ENCODE measurements at places on chromosomes 3 and 15.

DNA sequence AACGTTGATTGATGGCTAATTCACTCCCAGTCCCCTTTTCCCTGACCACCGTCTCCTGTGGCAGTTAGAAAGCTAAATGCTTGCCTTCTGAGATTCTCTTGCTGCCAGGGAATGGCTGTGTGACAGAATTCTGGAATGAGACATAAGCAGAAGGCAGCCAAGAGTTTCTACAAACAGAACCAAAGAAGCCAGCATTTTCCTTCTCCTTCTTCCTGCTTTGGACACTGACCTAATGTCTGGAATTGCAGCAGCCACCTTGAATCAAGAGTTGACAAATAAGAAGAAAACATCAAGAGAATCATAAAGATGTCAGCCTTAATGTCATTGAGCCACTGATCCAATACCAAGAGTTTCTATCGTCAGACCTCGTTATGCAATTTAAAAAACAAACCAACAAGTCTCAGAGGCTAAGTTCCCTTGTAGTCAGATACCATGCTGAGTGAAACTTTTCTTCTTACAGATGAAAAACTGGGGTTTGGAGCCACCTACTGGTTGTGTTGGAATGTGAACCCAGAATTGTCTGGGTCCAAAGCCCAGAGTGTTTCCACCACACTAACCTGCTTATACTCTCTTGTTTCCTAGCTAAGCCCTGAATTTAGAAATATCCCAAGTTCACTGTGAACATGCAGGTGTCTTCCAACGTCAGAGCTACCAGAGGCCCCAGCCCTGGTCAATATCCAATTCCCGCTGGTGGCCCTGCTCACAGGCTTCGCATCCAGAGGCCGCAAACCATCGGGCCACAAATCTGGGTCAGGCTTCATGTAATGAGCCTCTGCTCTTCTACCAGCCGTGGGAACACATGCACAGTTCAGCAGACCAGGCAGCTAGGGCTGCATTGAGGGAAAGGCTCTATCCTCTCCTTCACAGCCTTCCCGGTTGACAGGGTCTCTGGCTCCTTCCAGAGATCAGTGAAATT is 42.5 kb downstream of the MCF2L2 start:
- DNase-seq: peak; percentile 60

DNA sequence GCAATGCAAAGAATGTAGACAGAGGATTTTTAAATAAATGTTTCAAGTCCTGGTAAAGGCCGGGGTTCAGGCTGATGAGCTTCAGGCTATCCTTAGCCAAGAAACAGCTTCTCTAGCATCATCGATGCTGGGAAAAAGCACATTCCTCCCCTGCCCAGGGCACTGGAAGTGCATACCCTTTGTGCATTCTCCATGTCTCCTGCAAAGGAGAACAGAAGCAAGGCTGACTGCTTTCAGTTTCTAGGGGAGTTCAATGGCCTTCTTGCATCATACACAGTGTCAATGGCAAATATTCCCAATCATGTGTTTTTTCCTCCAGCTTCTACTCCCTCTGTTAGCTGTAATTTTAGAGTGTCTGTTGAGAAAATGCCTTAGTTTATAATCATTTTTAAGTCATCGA is 59.9 kb downstream of the GPR176 start:
- peak; percentile 64 for DNase-seq

GRCh38 chr15:58923284-58923683 is 10.2 kb downstream of the SLTM start:
- DNase-seq: no peak

- no peak for DNase-seq
These were observed 38.2 kb upstream of the RNF7 start for GRCh38 chr3:141699897-141700296.

- DNase-seq: no peak
These were observed 19.8 kb downstream of the SYNM start for GRCh38 chr15:99124641-99125040.

DNA sequence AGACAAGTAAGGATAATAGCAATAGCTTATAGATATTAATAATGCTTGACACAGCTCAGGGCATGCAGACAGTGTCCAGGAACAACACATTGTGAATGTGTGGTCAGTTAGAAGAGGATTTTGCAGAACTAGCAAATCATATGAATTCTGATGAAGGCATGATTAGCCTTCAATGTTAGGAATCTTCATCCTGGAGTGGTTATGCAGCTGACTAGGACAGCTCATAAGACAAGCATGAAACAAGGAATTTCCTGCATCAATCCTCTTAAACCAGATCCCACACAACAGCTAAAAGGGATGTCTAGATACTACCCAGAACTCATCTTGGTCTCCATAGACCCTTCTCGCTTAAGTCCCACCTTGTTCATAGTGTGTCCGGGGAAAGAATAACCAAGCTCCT is 499.0 kb upstream of the ATP11B start:
- peak; percentile 91 for DNase-seq

DNA sequence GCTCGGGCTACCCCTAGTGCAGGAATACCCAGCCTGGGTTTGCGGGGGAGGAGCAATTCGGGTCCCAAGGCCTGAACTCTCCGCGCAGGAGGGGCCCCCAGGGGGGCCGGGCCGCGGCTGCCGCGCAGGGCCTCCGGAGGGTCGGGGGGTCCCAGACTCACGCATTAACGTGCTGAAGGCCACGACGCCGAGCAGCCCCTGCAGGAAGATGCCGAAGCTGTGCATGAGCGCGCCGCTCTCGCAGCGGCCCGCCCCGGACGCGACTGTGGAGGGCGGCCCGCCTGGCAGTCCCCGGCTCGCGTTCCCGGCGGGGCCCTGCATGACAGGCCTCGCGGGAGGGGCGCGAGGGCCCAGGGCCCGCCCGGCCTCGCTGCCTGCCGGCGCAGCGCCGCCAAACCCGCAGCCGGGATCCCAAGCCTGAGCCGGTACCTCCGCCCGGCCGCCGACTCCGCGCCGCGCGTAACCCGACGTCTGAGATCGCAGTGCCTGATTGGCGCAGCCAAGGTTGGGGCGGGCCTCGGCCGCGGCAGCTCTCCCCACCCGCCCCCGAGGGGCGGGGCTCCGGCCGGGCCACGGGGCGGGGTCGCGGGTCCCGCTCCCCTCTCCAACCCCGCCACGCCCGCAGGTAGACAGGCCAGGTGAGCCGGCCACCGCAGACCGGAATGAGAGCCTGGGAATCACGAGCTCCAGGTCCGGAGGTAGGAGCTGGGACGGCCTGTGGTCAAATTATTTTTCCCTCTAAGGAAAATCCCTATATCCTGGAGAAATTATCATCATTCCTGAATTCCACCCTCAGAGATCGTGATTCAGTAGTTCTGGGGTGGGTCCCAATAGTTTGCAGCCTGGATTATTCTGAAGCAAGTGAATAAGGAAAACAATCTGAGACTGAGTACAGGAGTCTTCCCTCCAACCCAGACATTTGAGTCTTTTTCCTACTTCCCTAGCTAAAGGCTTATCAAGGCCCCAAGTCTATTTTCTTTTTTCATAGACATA is at the start of gene STIMATE:
Gene STIMATE (minus strand): TSS at position 419 of the 993 bp plus-strand sequence. CDS start 98 bp downstream, at position 321.
- DNase-seq: peak; percentile 85

- DNase-seq: no peak
These were observed 101.9 kb downstream of the CHDH start for GRCh38 chr3:53744351-53744750.

- DNase-seq: no peak
These were observed 14.8 kb downstream of the LYSMD4 start for GRCh38 chr15:99718421-99718820.

- peak; percentile 45 for DNase-seq
These were observed 29.0 kb upstream of the ATP10A start for GRCh38 chr15:25892126-25892525.

DNA sequence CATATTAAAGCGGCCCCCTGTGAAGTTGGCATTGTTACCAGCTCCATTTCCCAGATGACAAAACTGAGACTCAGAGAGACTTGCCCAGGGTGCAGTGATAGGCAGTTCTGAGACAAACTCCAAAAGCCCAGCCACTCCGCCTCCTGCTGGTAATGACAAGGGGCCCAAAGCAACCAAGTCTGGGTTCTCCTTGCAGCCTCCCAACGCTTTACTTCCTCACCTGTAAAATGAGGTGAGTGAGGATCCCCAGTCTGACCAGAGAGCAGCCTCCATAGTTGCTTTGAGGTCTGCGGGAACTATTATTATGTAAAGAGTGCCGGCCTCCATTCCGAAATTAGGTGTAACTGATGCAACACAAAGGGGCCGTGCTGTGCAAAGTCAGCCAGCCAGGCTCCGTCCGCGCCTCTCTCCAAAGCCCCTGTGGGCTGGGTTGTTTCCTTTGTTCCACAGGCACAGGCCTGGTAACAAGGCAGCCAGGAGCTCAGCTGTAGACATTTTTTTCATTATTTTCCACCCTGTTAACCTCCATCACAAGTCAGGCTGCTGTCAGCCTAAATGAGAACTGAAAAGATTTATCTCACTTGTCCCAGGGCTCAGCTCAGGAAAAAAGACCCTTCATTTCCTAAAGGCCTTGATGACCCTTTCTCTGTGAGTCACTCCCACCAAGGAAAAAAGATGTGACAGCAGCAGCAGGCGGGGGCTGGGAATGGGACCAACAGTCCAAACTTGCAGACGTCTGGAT is 139.1 kb upstream of the RAD18 start:
- DNase-seq: no peak

DNA sequence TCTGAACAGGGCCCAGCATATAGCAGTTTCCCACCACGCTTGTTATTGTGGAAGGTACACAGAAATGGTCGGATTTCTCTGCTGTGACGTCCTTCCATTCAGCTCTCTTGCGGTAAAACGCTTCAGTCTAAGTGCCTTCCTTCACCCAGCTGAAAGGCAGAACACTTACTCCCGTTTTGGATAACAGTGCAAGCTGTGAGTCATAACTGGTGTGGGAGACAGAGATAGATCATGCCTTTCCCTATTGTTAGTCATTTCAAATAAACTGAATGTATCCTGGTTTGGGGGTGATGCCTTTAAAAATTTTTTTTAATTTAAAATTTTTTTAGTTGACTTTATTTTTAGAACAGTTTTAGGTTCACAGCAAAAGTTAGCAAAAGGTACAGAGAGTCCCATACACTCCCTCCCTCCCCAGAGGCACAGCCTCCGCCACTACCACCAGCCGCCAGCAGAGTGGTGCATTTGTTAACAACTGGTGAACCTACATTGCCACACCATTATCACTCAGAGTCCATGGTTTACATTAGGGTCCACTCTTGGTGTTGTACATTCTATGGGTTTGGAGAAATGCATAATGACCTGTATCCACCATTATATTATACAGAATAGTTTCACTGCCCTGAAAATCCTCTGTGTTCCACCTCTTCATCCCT is 94.9 kb upstream of the NSMCE3 start:
- DNase-seq: peak; percentile 92

GRCh38 chr15:88974392-88974791 is 61.2 kb upstream of the MFGE8 start:
- DNase-seq: peak; percentile 28

- no peak for DNase-seq
These were observed 382.5 kb upstream of the C2CD4B start for GRCh38 chr15:62547584-62547983.

DNA sequence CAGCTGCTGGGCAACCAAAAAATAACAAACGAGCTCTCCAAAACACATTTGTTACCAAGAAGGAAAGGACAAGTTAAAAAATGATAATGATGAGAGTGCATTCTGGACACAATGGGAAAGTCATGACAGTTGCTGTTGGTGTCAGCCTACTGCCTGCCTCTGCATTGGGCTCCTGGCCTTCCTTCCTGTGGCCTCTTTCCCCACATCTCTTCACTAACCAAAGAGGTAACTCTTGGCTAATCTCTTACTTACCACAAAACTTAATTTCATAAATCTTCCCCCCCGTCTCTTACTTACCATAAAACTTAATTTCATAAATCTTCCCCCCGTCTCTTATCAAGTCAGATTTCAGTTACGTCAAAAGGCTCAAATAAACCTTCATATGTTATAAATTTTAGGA is 58.6 kb downstream of the AGTR1 start:
- DNase-seq: no peak

Measured in fibroblast of skin of back (primary cell).